Lung (tissue), 17 donors: ENCODE measurements at places on chromosomes 3 and 15. TPM values are rescaled to one million over a fixed set of nuclear protein-coding genes. Genes with fewer than 3 reads are reported as not detected.
A peak's percentile ranks its signal among the peaks of the same experiment; 100 is the strongest.

Gene PAQR5
- total RNA-seq: 22.6 TPM

GRCh38 chr3:79773291-79773690 is 5.5 kb upstream of the ROBO1 start:
- no peak for DNase-seq

DNA sequence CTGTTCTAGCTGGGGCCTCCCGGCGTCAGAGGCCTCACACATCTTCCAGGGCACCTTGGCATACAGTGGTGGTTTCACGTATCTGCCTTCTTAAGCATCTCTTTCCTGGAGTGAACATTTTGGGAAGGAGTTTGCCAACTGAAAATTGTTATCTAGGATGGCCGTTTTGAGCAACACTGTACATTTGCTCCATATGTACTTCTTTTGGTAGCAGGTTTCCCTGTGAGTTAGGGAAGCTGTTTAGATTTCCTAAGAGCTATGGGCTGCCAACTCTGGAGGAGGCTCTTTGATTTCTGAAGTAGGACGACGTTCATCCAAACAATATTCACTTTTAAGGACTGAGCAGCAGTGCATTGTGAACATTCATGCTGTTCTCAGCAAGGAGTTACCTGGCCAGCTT is 665.9 kb downstream of the SQOR start:
- DNase-seq: peak; percentile 49

GRCh38 chr3:179299316-179299715 is 23.5 kb upstream of the ZNF639 start:
- DNase-seq: no peak

GRCh38 chr15:95284492-95284891 is 1046.0 kb upstream of the NR2F2 start:
- no peak for DNase-seq

Gene GOLGA8N
- total RNA-seq: 11.1 TPM

DNA sequence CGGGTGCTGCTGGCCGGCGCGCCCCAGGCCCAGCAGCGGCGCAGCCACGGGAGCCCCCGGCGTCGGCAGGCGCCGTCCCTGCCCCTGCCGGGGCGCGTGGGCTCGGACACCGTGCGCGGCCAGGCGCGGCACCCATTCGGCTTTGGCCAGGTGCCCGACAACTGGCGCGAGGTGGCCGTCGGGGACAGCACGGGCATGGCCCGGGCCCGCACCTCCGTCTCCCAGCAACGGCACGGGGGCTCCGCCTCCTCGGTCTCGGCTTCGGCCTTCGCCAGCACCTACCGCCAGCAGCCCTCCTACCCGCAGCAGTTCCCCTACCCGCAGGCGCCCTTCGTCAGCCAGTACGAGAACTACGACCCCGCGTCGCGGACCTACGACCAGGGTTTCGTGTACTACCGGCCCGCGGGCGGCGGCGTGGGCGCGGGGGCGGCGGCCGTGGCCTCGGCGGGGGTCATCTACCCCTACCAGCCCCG is 777 bp downstream of the LOXL1 start:
- peak; percentile 47 for DNase-seq

GRCh38 chr3:58874795-58875194 is 175.0 kb downstream of the CFAP20DC start:
- no peak for DNase-seq

DNA sequence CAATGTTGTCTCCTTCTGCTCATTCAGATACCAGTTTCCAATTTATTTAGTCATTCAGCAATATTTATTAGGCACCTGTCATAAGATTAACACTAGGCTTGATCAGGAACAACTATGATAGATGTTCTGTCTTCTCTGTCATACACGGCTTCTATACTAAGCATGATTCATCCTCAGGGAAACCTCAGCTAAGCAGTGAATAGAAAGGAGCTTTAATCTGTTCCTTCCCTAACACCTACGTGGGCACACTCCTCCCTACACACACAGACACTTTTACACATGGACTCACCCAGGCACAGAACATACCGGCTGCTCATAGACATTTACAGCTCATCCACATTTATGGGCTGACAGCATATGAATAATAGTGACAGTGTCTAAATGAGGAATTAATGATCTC is 136.9 kb downstream of the LEKR1 start:
- no peak for DNase-seq

Gene IQCF5
- total RNA-seq: not detected

DNA sequence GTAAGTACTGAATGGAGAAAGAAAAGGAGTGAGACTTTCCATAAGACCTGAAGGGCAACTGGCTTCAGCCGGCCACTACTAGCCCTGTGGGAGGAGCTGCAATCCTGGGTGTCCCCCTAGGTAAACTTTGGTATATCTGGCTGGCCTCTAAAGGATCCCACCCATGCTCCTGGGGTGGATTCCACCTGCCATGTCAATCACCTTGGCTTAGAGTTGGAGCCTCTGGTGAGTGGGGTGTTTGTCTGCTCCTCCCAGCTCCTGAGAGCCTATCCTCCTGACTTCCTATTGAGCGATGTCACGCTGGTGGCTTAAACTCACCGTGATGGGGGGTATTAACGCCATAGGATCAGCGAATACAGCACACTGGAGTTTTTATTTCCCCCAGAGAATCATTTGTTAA is 2.6 kb downstream of the SPTBN5 start:
- no peak for DNase-seq

Gene SEMA7A
- 7.1 TPM for total RNA-seq

GRCh38 chr15:96261575-96262034 is 68.9 kb upstream of the NR2F2 start:
- DNase-seq: no peak

GRCh38 chr3:12400616-12401194 is 83.6 kb upstream of the TSEN2 start:
- DNase-seq: no peak

- DNase-seq: no peak
These were observed 48.8 kb upstream of the PLSCR5 start for GRCh38 chr3:146653978-146654377.

DNA sequence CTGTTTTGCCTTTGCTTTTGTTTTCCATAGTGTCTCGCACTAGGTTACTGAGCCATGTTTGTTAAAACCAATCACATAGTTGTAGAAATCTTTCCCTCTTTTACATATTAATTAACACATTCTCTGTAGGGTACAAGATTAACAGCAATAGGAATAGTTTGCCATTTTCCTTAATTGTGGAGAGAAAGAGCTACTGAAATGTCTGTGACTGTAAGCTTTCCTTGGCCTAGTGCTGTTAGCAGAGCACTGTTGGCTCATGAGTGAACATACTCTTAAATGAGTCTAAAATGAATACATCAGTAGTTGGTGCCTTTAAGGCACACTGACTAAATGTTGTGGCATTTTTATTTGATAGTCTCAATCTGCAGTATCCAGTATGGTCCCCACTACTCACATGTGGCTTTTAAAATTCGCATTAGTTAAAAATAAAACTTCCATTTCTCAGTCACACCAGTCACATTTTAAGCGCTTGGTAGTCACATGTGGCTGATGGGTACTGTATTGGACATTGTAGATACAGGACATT is 28.2 kb downstream of the CHD2 start:
- DNase-seq: no peak

GRCh38 chr15:90664650-90665287 is 52.4 kb upstream of the BLM start:
- peak; percentile 64 for DNase-seq

GRCh38 chr3:186502138-186502948 is 41.8 kb downstream of the CRYGS start:
- peak; percentile 35 for DNase-seq

- DNase-seq: no peak
These were observed 4.4 kb downstream of the IL5RA start for GRCh38 chr3:3105815-3106214.

- peak; percentile 38 for DNase-seq
These were observed 80.9 kb upstream of the RPL32 start for GRCh38 chr3:12922306-12922705.

GRCh38 chr3:11014752-11015151 is 22.2 kb downstream of the SLC6A1 start:
- no peak for DNase-seq

Gene KIF23
- total RNA-seq: 15.4 TPM

DNA sequence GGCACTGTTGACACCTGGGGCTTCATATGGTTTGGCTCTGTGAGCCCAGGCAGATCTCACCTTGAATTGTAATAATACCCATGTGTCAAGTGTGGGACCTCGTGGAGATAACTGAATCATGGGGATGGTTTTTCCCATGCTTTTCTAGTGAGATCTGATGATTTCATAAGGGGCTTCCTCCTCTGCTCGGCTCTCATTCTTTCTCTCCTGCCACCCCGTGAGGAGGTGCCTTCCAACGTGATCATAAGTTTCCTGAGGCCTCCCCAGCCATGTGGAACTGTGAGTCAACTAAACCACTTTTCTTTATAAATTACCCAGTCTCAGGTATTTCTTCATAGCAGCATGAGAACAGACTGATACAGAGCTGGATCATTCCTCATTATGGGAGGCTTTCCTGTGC is 655.9 kb upstream of the ADAMTS9 start:
- no peak for DNase-seq

Gene RPL29
- 912 TPM for total RNA-seq

DNA sequence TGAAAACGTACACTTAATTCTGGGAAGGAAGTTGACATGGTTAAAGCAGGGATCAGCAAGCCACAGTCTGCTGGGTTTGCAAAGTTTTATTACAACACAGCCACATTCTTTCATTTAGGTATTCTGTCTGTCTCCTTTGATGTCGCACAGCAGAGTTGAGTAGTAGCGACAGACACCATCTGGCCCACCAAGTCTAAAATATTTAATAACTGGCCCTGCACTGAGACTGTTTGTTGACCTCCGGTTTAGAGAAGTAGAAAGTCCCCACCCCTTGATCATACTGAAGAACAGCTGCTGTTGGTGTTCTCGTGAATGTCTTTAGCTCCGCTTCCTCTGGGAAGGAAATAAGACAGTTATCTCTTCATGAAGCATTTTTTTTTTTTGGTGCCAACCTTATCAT is 66.2 kb downstream of the MCTP2 start:
- peak; percentile 69 for DNase-seq

DNA sequence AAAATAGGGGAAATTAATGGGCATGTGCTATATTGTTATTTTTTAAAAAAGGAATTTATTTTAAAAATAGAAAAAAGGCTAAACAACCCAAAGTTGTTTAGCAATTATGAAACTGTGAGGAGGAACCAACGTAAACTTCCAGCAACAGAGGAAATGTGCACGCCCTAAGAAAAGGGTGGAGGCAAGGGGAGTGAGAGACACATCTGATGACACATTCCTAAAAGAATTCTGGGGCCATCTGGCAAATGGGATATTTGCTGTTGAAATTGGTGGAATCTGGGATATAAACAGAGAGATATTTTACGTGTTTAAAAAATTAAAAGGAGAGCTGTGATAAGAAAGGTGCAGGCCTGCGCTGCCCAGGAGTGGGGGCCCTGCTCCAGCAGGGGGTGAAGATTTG is 50.8 kb upstream of the MUC13 start:
- no peak for DNase-seq

Gene GOLGA8J
- total RNA-seq: not detected

Gene LEKR1
- total RNA-seq: 5.4 TPM

DNA sequence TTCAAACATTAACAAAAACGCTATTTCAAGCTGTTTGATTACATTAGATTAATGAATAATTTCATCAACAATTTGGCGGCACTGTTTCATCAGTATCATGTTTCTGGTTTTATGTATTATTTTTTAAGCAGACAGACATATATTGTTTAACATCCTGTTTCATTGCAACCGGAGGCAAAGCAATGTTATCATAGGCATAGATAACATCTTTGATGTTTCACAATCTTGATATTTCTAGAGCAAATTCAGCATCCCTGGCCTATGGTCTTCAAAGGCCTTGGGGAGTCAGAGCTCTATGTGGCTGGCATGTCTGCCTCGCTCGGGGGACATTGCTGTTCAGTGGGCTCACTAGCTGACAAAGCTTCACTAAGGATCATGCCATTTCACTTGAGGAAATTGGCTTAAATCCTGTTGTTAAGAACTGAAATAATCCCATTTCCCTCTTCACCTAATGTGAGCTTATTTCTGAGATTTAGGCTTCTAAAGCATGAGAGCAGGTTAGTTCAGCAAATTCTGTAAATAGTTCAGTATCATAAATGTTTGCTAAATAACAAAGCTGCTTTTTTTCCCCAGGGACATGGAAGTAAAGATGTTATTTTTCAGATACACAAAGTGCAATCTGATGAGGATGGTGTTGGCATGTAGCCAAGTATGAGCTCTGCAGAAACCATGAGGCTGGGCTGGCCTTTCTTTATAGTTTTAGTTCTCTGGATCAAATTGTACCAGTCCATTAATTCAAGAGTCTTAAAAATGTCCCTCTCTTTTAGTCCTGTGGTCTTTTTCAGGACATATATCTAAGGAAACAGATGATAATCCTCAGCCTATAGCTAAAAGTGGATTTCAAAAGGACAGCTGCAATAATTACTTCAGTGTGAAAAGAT is 941.4 kb downstream of the PLOD2 start:
- DNase-seq: no peak

DNA sequence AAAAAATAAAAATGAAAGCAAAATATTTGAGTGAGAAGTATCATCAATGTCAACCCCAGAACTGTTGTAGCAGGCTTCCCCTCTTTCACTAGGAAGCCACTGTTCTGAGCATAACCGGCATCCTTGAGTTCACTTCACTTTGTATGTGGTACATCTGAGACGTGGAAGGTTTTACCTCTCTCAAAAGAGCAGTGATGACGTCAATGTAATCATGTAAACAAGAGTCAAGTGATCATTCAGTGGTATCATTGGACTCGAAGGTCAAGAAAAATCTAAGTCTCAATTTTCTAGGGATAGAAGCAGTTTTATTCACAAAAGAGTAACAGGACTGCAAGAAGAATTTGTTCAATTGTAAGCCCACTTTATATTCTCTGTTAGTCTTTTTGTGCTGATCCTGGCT is 339.8 kb upstream of the THRB start:
- no peak for DNase-seq

- no peak for DNase-seq
These were observed 81.4 kb downstream of the IL1RAP start for GRCh38 chr3:190595179-190595795.

Gene MAGEL2
- 0.18 TPM for total RNA-seq

GRCh38 chr15:70504299-70504951 is 258.9 kb downstream of the UACA start:
- peak; percentile 42 for DNase-seq

GRCh38 chr15:40754574-40754882 is 526 bp downstream of the RMDN3 start:
- no peak for DNase-seq

DNA sequence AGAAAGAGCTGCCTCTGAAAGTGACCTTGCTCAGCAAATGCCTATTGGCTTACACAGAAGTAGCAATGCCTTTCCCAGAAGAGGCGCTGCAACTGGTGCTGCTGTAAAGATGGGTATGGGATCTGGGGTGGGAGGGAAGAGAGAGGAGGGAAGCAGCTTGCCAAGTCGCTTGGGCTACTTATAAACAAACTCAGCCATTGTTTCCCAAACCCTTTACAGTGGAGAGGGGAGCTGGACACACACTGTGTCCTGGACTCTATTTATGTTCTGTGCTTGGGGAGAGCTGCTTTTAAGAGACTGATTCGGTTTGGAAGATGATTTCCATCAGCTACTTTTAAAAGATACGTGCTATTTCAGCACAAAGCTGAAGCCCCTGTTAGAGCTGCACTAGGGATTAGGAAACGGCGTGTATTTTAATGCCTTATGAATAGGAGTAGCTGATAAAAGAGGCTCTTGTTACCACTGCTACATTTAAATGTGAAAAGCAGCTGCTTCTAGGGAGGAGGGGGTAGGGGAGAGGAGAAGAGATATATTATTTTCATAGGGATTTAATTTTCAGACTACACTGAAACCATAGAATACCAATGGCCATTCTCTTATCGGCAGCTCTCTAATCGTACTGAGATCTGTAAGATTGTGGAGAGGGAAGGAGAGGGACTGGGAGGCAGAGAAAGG is 440.6 kb downstream of the MCTP2 start:
- DNase-seq: peak; percentile 97
